ENCODE measurements at places on chromosomes 1 and 21.

GRCh38 chr1:208166340-208167138 is 77.6 kb downstream of the PLXNA2 start:
- DNase-seq = no peak

DNA sequence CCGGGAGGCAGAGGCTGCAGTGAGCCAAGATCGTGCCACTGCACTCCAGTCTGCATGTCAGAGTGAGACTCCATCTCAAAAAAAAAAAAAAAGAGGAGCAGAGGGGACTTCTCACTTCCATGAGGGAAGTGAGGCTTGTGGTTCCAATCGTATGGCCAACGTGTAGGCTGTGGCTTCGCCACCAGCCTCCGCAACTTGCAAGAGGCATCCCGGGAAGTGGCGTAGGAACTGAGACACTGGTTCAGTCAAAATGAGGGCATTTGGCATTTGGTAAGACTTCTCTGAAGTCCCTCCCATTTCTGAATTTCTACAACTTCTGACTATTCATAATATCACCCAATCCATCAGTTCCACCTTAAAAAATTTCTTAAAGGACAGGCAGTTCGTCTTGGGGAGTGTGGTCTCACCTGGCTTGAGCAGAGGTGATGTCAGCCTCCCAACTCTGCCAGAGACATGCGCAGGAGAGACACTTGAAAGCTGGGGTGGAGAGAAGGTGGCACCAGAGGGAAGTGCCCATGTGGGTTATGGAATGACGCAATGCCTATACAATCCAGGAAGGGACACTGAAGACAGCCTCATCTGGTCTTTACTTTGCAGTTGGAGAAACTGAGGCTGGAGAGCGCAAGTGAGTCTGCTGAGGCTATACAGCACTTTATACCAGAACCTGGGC is 17.2 kb downstream of the KAZN start:
- DNase-seq = no peak

GRCh38 chr21:34885125-34885524 is 164.0 kb downstream of the RUNX1 start:
- DNase-seq = no peak

DNA sequence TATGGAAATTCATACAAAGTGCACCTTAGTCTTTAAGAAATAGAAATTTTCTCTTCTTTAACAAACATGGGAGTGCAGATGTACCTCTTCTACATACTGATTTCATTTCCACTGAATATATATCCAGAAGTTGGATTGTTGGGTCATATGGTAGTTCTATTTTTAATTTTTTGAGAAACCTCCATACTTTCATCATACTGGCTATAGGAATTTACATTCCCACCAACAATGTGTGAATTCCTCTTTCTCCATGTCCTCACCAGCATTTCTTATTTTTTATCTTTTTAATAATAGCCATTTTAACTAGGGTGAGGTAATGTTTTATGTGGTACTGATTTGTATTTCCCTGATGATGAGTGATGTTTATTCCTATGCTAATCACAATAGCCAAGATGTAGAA is 87.5 kb downstream of the RGS2 start:
- no peak for DNase-seq

DNA sequence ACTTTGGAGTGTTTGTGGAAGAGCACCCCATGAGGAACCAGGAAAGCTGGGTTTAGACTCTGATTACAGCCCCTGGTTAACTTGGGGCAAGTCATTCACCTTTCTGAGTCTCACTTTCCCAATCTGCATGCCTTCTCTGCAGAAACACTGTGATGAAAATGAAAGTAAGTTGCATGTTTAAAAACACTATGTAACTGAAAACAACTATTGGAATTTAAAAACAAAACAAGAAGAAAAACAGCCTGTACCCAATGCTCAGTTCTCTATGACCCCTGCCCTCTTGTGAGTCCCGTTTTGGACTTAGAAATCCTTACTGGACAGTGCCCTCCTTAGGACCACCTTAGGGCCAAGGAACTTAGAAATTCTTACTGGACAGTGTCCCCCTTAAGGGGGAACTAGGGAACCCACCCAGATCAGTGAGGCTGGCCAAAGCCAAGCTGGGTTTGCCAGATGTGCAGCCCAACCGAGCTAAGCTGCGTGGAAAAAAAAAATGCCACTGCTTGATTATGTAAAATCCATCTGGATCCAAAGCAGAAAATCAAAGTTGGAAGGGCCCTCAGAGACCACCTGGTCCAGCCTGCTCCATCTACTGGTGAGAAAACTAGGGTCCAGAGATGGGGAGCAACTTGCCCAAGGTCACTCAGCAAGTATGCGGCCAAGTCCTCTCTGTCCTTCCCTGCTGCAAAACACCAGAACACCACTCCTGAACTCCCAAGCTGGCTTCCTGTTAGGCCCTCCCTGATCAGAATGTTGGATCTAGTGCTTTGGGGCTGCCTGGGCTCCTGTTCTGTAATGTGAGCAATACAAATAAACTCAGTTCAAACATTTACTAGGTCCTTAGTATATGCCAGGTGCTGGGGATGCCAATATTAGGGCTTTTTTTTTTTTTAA is 77.7 kb downstream of the MRPL37 start:
- no peak for DNase-seq

Data from G401 (cell line).